B cell (primary cell): ENCODE measurements at places on chromosomes 6 and 20.
A peak's percentile ranks its signal among the peaks of the same experiment; 100 is the strongest.

GRCh38 chr6:109167562-109167961 is 72.3 kb downstream of the CEP57L1 start:
- DNase-seq = no peak

- peak; percentile 36 for DNase-seq
These were observed 7.5 kb upstream of the RREB1 start for GRCh38 chr6:7100072-7100752.

- no peak for DNase-seq
These were observed 15.6 kb downstream of the COL21A1 start for GRCh38 chr6:56231827-56232226.

DNA sequence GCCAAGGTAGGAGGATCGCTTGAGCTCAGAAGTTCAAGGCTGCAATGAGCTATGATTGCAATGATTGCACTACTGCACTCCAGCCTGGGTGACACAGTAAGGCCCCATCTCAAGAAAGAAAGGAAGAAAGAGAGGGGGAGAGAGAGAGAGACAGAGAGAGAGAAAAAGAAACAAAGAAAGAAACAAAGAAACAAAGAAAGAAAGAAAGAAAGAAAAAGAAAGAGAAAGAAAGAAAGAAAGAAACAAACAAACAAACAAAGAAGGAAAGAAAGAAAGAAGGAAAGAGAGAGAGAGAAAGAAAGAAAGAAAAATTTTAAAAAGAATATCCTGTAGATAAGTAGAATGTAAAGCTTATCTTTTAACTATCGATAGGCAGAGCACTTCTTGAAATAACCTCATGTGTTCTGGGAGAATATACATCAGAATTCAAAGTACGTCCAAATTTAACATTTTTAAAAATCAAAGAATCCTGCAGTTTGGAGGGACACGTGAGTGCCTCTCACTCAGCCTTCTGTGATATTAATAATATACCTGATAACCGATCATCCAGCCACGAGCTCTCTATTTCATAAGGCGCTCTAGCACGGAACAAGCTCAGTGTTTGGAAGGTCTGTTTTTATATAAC is 25.2 kb downstream of the MYLK4 start:
- DNase-seq = no peak
